B cell (primary cell): ENCODE measurements at places on chromosomes 6 and 20.

DNA sequence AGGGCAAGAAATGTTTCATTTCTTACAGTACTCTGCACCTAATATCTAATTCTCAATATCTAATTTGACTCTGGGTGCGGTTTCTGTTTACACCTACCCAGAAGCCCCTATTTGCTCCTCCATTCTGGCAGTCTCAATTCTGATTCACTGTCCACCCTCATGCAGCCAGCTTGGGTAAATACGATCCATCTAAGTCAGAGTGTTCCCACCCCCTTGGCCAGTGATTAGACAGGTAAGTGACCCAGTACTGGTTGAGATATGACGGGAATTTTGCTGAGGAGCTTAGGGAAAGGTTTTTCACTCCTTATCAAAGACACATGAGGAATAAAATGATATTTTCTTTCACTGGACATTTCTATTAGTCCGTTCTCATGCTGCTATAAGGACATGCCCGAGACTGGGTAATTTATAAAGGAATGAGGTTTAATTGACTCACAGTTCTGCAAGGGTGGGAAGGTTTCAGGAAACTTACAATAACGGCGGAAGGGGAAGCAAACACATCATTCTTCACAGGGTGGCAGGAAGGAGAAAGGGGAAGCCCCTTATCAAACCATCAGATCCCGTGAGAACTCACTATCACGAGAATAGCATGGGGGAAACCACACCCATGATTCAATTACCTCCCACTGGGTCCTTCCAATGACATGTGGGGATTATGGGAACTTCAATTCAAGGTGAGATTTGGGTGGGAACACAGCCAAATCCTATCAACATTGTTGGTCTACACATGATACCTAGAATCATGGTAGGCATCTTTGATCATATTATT is 29.4 kb downstream of the GLO1 start:
- peak; percentile 48 for DNase-seq

DNA sequence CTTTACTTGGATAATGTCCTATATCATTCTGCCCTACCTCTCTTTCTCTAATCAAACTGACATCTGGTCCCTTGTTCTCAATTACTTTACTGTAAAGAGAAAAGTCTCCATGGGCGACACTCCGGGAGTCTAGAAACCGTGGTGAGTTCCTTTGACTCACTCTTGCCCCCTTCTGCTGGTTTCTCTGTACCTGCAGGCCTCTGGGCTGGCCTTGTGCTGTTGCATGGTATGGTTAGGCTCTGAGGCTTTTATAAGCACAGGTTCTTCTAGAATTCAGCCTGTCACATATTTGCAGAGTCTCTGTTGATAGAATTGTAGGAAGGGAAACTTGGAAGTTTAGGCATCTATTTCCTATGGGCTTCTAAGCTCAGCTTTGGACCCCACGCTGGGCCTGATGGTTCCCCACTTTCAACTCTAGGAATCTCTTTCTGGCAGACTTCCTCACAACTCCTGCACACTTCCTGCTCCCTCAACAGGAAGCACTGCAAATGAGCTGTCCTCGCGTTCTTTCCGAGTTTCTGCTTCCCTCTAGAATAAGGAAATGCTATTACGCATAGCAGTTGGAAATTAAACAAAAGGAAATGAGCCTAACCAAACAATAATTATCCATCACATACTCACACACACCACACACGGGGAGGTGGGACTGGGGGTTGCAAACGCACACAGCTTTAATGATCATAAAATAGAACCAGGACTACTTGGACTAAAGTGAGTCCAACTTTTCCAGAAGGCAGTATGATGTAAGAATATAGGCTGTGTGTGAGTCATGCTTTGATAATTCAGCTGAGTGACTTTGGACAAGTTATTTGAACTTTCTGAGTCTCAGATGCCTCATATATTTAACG is 683.3 kb downstream of the QKI start:
- no peak for DNase-seq

DNA sequence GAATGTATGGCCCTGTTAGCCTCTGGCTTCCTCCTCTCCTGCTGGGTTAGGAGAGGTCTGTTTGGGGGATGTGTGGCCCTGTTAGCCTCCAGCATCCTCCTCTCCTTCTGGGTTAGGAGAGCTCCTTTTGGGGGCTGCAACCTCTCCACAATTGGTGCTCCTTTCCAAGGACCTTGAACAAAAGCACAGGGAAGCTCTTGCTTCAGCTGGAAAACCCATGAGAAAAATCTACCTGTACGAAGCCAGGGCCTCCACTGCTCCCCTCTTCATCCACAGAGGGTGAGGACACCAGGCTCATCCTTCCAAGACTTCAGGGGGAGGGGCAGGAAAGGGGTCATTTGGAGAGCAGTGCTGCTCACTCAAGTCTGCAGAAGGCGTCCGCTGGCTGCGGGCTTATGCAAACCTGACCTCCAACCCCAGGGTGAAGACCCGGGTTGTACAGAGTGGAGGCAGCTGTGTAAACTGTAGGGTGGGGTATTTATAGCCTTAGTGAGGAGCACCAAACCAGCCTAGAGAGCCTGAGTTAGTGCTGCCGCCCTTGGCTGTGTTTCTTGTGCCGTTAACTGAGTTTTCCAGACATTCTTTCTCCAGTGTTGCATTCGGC is 62.1 kb downstream of the SLC24A3 start:
- no peak for DNase-seq

GRCh38 chr20:14561741-14562221 is 224.4 kb upstream of the FLRT3 start:
- no peak for DNase-seq

DNA sequence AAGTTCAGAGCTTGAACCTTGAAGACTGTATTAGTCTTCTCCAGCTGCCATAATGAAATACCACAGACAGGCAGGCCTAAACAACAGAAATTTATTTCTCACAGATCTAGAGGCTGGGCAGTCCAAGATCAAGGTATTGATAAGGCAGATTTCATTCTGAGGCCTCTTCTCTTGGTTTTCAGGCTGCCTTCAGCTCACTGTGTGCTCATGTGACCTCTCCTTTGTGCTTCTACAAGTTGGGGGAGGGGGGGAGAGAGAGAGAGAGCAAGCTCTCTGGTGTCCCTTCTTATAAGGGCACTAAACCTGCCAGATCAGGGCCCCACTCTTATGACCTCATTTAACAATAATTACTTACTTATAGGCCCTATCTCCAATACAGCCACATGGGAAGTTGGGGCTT is 102.6 kb upstream of the RSPO3 start:
- no peak for DNase-seq

- no peak for DNase-seq
These were observed 58.5 kb upstream of the FOXC1 start for GRCh38 chr6:1551249-1551648.

DNA sequence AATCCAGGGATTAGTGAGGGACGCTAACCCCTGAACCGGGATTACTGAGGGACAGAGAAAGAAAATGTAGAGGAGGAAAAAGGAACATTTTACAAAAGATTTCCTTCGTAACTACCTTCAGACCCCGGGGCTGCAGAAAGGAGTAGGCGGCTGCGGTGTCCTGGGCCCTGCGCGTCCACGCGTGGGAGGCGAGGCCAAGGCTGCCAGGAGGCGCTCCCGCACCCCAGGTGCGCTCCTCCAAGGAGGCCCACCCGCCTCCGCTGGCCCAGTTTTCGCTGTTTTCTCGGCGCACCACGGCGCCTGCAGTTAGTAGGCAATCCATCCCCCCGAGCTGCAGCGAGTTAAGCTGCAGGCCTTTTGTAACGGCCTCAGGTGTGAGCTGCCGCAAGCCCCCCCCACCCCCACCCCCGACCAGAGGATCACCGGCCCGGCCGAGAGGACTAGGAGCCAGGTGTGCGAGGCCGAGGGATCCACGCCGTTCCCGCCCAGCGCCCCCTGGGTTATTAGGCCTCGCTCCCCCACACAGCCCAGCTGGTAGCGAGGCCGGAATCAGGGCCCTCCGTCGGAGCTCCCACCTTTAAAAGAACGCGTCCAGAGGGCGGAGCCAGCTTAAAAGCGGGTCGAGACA is 380.3 kb upstream of the ARID1B start:
- peak; percentile 26 for DNase-seq

- peak; percentile 67 for DNase-seq
These were observed 209.7 kb downstream of the FARS2 start for GRCh38 chr6:5471044-5471443.

DNA sequence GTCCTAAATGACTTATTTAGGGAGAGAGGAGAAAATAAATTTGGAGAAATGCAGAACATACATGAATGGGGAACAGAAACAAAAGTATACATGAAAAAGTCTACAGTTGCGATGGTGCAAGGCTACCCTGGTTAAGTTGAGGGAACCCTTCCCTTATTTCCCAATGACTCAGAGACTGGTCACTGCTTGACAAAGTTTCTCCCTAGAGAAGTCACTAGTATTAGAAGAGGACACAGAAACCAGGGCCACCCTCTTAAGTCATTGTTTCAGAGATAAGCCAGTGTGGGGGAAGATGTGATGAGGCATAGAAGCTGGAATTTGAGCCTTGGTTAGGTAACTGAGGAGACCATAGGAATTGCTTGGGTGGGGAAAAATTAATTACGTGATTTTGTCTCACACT is 24.4 kb upstream of the EDN1 start:
- DNase-seq, result peak; percentile 6

GRCh38 chr6:98581705-98582104 is 252.7 kb upstream of the POU3F2 start:
- DNase-seq, result no peak

DNA sequence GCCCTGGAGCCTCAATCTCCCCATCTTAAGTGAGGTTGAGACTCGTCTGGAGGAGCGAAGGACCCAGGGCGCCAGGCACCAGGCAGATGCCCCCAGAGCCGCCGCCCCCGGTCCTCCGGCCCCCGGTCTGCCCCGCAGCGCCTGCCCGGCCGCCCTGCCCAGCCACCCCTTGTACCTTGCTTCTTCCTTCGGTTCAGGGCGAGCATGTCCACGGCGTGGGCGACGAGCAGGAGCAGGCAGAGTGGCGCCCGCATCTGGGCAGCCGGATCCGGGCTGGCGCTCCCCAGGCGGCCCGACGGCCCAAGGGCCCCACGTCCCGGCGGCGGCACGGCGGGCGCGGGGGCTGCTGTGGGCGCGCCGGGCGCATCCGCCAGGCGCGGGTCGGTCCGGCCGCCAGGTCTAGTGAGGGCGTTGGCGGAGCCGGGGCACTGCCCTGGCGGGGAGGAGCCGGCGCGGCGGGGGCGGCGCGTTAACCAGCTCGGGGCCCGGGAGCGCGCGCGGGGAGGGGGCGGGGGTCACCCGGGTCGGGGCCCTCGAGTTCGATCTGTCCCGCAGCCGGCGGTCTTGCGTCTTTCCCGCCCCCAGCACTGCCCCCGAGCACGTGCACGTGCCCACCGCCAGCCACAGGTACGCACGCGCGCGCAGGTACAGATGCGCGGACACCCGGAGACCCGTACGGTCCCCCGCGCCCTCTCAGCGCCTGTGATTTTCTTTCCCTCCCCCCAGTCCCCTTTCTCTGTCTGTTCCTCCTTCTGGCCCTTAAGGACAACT is at the start of gene RSPO4:
Gene RSPO4 (minus strand): TSS at position 401 of the 771 bp plus-strand sequence. CDS start 147 bp downstream, at position 254.
- DNase-seq, result no peak

GRCh38 chr6:128600397-128600951 is 80.1 kb upstream of the PTPRK start:
- no peak for DNase-seq

DNA sequence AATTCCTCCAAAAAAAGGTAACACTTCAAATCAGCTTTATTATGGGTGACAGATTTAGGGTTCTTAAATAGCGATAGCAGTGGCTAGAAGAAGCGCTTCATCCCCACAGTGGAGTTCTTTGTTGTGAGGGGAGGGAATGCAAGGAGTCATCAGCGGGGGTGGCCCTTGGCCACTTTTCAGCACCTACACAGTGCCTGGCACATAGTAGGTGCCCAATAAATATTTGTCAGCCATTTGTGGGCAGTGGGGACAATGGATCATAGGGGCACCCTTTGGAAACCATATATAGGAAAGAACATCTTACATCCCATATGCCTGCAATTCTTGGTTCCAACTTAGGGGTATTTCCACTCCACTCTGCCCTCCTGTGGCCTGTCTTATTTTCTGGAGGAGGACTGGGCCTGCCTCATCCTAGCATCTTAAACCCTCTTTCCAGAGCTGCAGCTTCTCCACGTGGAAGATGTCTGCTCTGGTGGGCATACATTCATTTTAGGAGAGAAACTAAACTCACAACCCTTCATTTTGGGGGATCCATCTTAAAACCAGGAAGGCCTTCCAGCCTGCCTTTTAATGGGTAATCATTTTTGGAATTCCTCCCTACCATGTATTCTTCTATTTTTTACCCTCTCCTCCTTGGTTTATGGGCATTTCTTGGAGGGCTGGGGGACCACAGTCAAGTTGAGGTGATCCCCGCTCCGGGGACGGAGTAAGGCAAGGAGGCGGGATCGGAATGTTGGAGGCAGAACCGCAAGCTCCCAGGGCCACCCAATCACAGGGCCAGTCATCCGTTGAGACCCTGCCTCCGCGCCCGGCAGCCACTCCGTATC is 2.6 kb upstream of the GPSM3 start:
- DNase-seq, result peak; percentile 37

DNA sequence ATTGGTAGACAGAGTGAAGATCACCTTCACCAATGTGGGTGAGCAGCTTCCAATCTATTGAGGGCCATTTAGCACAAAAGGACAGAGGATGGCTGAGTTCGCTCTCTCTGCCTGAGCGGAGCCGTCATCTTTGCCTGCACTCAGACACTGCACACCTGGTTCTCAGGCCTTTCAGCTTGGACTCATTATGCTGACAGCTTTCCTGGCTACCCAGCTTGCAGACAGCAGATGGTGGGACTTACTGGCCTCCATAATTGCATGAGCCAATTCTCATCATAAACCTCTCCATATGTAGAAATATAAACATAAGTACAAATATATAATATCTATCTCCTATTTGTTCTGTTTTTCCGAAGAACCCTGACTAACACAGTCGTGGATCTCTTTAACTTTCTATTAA is 13.7 kb downstream of the TBXT start:
- no peak for DNase-seq

GRCh38 chr20:1907586-1907985 is 12.4 kb downstream of the SIRPA start:
- no peak for DNase-seq
